ENCODE measurements at places on chromosomes 3 and 15.

- no peak for DNase-seq
These were observed 15.7 kb downstream of the PRR23E start for GRCh38 chr3:127208483-127209100.

DNA sequence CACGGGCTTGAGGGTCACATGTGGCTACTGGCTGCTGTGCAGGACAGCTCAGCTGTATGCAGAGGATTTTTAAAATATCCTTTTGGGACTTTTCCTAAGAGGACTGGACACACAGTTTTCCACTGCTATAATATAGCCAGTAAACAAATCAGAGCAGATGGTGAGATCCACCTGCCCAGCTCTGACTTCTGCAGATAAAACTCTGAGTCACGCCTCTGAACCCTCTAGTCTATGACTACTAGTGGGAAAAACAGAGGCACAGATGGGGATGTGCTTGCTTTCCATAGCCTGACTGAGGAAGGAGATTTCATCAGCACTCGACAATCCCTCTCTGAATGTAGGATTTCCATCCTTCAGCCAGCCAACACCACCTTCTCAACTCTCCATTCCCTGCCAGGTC lies 45.1 kb downstream of the COLQ start:
- DNase-seq: peak; percentile 29

DNA sequence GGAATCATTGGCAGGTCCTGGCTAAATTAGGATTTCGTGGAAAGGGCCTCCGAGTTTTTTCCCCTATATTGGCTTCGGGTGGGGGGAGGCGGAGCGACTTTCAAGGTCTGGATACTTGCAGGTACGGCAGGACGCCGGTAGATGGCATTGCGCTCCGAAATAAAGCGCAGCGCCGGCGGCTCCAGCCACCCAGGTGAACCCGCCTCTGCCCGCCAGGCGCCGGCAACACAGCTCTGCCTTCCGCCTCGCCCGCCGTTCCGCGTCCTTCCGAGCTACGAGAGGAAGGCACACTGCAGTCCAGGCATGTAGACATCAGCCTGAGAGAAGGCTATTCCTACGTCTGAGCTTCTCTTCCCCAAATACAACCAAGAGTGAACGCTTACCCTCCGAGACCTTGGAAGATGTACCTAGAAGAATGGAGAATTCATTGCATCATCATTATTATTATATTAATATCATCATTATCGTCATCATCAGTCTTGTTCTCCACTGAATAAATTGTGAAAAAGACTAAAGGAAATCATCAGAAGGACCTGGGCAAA lies 514.1 kb downstream of the MECOM start:
- DNase-seq: peak; percentile 75

GRCh38 chr3:75329476-75330097 lies 334.5 kb upstream of the FRG2C start:
- no peak for DNase-seq

- no peak for DNase-seq
These were observed 166.7 kb downstream of the FRMD5 start for GRCh38 chr15:44028349-44028748.

GRCh38 chr3:55779543-55779942 lies 292.4 kb upstream of the WNT5A start:
- DNase-seq: no peak

DNA sequence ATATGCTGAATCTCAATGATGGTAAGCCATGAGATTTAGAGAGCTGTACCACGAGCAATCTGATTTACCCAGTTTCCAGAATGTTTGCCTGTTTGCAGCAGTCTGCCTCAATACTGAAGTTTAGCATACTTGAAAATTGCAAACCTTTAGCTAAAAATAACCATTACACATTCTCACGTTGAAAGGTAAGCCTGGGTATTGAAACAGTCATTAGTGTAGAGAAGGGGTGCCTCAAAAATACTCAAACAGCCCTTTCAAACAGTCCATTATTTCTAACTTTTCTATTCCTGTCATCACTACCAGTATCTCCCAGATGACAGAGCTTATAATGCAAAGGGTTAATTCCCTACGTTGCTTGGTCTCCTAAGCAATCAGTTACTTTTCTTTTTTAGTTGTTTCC lies 111.8 kb upstream of the MBNL1 start:
- no peak for DNase-seq

GRCh38 chr3:12303534-12303933 lies 14.7 kb downstream of the PPARG start:
- peak; percentile 72 for DNase-seq

GRCh38 chr3:156488767-156489166 lies 66.2 kb downstream of the SSR3 start:
- no peak for DNase-seq

DNA sequence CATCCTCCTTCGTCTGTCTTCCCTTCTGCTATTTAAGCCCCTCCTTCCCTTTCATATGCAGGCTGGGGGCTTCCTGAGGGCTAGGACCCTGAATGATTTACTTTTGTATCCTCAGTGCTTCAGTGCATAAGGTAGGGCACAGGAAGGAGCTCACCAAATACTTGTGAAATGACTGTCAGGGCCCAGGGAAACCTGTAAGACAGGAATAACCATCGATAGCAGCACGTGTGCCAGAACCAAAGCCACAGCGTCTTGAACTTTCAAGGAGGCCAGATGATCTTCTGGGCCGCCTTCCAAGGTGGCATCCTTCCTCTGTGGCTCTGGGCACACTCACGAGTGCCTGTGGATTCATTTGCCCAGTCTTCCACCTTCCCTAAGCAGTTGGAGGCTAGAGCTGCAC lies 3.9 kb downstream of the TMED3 start:
- DNase-seq: no peak

- no peak for DNase-seq
These were observed 861.6 kb upstream of the DPPA4 start for GRCh38 chr3:110198717-110199587.

DNA sequence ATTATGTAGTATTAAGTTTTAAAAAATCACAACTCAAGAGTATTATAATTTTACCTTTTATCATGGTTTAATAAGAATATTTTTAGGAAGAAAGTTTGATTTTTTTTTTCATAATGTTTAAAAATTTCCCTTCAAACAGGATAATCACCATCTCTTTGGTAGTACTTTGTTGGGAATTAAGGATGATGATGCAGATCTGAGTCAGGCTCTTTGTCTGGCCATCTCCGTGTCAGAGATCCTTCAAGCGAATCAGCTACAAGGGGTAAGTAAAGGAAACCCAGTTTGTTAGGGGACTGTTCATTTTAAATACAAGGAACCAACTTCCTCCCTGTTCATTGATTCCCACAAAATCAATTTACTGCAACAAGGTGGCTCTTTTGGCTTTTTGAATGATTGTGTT lies 36.8 kb upstream of the NIT2 start:
- DNase-seq: peak; percentile 12

- peak; percentile 49 for DNase-seq
These were observed 76.4 kb downstream of the GAP43 start for GRCh38 chr3:115699706-115700105.

DNA sequence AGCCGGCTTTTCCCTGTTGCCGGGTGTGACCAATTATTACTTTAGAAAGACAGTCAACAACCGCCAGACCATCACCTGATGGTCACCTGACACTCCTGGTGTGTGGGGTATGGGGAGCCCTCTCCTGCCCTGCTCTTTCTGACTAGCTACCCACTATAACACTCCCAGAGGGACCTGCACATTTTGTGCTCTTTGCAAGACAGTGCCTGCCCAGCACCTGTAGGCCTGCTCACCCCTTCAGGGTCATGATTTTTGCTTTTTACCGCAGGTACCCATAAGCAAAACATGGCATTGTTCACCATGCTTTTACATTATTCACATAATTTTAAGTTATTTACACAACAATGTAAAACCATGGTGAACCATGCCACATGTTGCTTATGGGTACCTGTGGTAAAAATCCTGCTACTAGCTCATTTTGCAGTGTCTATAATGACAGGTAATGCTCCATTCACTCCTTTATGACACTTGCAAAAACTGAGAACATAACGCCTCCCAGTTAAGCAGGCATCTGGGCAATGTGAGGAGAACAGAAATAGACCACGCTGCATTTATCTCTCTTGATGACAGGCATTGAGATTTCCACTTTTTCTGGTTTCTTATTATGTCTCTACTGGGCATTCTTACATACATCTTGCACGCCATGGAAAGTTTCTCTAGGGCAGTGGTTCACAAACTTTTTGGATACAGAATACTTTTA lies 9.9 kb downstream of the CCRL2 start:
- DNase-seq: no peak

GRCh38 chr15:55507567-55507966 lies 467 bp downstream of the DNAAF4 start:
- no peak for DNase-seq

DNA sequence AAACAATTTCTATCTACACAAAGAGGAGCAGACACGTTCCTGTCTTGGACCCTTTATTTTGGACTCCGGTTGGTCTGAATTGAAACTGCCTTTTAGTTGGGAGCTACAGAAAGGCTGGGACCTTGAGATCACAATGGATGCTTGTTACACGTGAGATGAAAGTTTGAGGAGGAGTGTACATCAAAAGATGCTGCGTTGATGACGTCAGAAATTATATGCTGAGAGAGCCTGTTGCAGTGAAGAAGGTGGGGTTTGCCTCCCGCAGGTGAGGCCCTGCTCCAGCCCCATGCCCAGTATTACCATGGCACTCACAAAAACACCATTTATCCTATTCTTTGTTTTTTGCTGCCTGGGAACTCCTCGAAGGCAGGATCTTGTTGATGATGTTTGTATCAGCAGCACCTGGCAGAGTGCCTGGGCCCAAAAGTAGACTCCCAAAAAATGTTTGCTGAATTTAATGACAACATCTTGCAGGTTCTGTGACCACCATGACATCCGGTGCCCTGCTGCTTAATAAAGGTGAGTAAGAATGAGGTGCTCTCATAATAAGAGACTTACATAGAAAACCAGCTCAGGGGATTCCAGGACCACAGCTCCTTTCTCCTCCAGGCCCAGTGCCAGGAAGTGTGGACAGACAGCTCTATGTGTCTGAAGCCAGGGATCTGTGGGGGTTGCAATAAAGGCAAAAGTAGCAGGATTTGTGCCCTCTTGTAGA lies 136.1 kb upstream of the UBE2E1 start:
- DNase-seq: no peak

GRCh38 chr3:55474213-55474632 lies 12.9 kb downstream of the WNT5A start:
- DNase-seq: no peak

DNA sequence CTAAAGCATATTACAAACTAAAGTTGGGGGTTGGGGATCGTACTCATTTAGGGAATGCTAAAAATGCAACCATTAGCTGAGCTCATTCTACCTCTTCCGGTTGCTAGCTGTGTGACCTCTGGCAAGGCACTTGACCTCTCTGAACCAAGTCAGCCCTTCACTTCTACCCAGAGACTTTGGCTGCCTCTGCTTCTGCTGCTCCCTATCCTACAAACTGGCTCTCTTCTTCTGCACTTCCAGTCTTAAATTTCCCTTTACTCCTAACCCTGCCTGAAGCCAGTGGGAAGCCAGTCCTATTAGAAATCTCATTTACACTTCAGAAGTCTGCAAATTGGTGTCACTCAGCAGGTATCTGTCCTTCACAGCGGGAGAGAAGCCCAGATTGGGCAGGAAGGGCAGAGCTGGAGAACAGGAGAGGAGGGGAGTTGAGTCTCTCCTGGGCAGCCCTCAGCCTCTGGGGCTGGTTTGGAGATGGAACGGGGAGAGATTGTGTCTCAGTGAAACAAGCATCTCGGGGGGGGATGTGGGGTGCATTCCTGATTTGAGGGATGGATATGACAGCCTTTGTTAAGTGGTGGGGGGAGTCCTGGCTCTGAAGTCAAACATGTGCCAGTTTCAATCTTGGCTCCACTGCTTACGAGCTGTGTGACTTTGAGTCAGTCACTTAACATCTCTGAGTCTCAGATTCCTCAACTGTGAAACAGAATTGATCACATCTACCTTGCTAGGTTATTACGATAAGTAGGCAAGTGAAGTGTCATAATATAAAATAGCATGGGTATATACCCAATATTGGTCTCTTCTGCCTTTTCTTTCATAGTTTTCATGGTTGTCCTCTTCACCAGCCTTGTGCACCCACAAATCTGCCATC lies 7.8 kb upstream of the AEN start:
- DNase-seq: no peak

GRCh38 chr3:124532071-124532470 lies 198.2 kb upstream of the UMPS start:
- DNase-seq: no peak

DNA sequence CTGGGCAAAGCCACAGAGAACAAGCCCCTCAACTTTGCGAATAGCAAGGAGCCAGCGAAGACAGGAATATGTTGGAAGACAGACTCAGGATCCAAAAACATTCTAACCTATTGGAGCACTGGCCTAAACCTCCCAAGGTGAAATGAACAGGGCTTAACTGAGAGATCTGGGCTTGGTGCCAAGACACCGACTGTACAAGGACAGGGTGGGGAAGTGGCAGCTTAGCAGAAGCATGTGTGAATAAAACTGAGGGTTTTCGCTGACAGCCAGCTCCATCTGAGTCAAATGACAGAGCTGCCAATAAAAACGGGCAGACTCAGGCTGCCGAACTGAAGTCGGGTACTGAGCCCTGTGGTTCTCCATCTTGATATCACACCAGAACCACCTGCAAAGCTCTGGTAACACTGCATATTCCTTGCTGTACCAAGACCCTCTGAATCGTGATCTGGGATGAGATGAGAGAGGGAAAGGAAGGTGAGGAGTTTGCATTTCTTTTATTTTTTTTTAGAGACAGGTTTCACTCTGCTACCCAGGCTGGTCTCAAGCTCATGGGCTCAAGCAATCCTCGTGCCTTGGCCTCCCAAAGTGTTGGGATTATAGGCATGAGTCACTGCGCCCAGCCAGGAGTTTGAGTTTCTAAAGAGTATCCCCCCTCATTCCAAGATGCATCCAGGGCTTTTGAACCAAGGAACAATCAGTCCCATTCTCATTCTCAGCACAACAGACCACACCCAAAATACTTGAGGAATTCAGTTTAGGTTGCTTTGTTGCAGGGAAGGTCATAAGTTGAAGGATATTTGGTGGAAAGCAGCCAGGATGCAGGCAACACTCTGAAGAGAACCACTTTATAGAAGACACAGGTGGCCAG lies 6.0 kb upstream of the PLCB2 start:
- DNase-seq: peak; percentile 38

DNA sequence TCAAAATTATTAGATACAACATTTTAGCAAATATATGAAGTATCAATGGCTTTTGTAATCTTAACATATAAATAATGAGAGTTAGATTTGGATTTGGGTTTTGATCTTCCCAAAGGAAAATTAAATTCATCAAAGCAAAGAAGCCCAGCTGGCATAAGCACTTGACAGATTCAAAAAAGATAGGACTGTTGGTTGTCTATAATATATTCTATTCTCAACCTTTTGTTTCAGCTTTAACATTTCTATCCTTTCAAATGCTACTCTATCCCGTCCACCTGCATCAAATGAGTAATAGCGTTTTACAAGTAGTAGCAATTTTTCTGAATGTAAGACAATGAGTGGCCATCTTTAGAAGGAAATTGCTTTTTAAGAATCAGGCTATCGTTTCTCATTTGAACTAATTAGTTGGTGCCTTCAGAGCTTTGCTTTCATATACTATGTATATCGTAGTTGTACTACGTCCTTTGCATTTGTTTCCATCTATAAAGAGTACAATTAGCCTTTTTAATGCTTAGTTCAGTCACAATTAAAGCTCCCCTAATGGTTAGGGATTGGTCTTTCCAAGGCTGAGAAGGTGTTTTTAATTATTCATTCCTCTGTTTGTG lies 278.0 kb downstream of the UBE2E2 start:
- no peak for DNase-seq
